ENCODE measurements at places on chromosomes 6 and 20.

DNA sequence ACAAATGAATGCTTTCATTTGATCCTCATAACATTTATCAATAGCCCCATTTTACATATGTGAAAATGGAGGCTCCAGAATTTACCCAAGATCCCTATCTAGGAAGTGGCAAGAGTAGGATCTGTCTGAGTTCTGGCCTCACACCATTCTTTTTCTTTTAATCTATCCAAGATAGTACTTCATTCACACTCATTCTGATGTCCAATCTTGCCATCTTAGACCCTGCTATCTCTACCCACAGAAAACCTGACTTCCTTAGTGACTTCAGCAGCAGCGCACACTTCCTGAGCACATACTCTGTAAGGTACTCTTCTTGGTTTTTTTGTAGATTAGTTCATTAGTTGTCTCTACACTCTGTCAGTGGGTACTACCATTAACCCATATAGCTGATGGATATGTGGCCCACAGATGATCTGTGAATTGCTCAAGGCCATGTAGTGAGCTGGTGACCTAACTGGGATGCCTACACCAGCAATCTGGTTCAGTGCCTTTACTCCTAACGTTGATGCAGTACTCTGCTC is 36.3 kb downstream of the COX4I2 start:
- DNase-seq, result no peak

DNA sequence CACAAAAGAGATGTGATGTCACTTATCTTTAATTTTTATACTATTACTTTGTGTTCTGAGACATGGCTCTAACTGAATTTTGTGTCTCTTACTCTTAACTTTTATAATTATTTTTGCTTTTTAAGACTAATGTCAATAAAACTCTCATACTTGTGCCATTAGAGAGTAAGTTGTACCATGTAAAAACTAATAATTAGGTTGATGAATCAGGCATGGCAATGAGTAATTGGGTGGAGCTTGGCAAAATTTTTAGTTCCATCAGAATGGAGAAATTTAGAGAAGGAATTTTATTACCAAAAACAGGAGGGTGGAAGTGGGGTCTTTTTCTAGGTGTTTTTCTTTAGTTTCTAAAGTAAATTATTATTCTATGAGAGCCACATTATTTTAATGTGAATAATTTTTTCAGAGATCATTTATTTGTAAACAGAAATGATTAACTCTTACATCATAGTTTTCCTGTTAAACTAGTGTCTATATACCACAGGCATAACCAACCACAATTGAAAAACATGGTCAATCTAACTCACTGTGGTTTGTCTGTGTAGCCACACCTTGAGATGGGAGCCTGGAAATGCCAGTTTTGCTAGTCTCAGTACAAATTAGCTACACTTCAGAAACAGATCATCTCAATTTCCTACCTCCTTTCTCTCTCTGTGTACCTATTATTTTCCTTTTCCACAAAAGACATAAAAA is 51.8 kb downstream of the ELOVL4 start:
- no peak for DNase-seq

DNA sequence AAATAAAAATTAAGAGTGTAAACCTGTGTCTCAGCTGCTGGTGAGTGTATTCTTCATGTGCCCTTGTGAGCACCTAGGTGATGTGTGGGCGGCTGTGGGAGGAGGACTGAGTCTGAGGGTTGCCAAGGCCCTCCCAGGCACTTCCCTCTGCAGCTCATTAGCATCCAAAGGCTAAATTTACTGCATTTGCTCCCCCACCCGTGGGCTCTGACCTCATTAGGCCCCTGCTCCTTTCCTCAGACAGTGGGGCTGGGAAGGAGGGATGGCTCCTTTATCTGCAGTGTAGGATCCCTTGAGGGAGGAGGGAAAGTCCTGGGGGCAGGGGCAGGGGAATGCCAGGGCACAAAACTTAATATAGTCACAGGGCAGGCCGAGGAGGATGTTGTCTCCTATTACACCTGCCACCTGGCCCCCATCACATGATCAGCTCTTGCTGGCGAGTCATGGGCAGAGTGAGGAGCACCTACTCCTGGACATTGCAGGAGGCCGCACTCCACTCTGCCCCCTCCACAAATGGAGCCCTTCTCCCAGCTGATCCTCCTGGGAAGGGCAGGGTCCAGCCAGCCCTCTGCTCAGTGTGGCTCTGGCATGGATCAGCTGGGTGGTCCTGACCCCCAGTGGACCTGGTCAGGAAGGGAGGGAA is 133.2 kb downstream of the MRPL14 start:
- DNase-seq, result no peak

GRCh38 chr6:146545581-146545980 is 1.9 kb downstream of the RAB32 start:
- no peak for DNase-seq

DNA sequence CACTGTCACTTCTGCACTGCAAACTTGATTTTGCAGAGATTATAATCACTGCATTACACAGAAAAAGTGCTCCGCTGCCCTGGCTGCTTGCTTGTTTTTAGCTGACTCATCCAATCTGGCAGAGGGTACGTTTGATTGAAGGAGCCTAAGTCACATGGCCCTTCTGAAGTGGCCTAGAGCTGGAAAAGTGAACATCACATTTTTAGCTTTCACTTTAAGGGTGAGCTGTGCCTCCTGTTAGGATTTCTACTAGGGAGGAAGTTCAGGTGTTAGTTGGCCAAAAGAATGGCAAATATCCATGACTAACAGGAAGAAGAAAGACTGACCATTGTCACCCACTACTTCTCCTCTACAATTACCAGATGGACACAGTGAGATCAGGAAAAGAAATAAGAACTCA is 889.1 kb upstream of the MAP3K7 start:
- DNase-seq, result no peak

- DNase-seq, result no peak
Measured at GRCh38 chr6:12729467-12729866, 12.9 kb downstream of the PHACTR1 start.

GRCh38 chr20:50048420-50049166 is 64.4 kb downstream of the UBE2V1 start:
- DNase-seq, result no peak

GRCh38 chr6:165389534-165389933 is 80.1 kb upstream of the C6orf118 start:
- DNase-seq, result no peak

DNA sequence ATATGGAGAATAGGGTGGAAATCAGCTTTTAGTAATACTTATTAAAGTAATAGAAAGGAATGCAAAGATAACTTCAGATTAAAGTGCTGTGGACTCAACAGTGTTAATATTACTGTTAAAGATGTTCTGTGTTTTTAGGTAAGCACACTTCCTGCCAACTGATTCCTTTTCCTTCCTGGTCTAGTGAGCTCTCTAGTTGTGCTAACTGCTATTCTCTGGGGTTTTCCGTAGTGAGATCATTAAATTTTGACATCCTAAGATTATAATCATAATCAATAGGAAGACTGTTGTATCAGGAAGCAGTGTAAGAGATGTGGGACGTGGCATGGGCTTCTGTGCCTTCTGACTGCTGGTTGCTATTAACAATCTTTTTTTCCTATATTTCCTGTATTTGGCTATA is 1.2 kb upstream of the TMEM217 start:
- no peak for DNase-seq

- no peak for DNase-seq
Measured at GRCh38 chr6:150048099-150048498, 20.8 kb downstream of the ULBP3 start.
